ENCODE measurements at places on chromosomes 1 and 21.
A peak's percentile ranks its signal among the peaks of the same experiment; 100 is the strongest.

DNA sequence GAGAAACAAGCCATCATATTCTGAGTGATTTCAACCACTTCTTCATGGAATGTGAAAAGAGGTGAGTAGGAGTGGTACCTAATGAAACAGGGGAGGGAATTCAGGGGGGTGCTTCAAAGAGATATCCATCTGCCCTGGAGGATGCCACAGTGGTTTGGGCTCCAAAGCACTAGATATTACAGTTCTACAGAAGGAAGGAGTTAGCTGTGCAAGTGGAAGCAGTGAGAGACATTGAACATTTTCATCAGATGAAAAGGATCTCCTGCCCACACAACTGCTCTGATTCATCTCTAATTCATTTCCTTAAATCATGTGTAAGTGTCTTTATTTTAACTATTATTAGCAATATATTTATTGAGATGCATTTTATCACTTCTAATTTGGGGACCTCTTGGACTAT, 2.8 kb upstream of the RGS5 start:
- no peak for DNase-seq

- DNase-seq = no peak
Observed at GRCh38 chr1:170252851-170253579, 107.3 kb downstream of the NTMT2 start.

- peak; percentile 49 for DNase-seq
Observed at GRCh38 chr1:214550013-214550856, 1.2 kb downstream of the PTPN14 start.

DNA sequence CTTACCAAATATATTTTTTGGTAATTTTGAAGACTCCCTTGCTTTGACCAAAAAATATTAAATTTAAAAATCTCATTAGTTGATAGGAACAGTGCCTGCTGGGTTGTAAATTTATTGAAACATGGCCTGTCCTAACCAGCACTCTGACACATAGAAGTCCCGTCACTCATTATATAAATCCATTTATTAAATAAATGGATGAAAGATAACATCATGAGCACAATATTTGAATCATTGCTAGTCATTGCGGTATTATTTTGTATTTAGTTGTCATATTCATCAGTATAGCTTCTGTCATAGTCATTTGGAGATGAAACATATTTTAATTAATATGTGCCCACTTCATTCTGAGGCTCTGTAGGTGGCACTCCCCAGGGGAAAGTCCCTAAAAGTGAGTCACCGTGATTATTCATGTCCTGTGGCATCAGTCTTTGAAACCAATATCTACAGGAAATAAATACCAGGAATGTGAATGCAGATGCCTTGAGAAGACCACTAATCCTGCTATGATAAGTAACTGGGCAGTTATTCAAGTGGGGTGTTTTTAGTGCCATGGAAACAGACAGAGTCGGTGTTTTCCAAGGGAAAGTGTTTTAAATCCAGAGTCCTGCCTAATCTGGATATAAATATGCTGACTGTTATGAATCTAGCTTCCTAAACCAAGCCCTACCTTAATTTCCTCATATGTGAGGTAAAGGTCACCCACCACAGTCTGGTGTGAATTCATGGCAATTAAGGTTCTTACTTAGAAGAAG, 302.0 kb downstream of the DUSP10 start:
- DNase-seq = peak; percentile 98

GRCh38 chr21:26443291-26443690, 129.8 kb downstream of the CYYR1 start:
- no peak for DNase-seq

DNA sequence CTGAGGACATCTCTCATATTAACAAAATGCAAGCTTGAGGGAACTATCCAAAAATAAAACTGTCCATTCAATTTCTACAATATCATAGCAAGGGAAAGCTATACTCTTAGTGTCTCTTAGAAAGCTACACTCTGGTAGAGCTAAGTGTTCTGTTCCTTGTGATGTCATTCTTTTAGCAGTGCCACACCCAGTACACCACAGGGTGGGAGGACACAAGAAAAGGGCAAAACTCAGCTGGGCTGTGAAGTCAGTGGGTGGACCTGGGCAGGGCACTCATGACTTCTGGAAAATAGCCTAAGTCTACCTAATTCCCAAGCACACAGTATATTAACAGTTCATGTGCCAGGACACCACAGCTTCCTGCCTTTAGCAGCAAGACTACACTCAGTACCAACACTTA, 42.2 kb upstream of the TNFSF4 start:
- no peak for DNase-seq

GRCh38 chr1:183674339-183674738, 21.2 kb upstream of the APOBEC4 start:
- no peak for DNase-seq

- no peak for DNase-seq
Observed at GRCh38 chr1:154186177-154186576, 5.7 kb downstream of the TPM3 start.

DNA sequence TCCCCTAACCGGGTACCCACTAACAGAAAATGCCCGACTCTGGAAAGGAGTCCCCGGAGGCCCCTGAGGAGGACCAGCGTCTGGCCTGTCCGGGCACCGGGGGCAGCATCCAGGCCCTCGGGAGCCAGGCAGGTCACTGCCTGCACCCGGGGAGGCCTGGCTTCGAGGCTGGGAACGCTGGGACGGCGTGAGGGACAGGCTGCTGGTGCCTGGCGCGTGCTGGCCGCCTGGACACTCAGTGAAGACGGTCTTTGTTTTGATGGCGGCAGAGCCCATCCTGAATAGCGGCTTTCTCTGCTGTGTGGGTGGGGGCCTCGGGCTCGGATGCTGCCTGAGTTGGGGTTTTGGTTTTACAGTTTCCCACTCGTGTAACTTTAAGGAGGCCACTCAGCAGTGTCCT, 37.6 kb downstream of the PRKCZ start:
- DNase-seq = no peak

DNA sequence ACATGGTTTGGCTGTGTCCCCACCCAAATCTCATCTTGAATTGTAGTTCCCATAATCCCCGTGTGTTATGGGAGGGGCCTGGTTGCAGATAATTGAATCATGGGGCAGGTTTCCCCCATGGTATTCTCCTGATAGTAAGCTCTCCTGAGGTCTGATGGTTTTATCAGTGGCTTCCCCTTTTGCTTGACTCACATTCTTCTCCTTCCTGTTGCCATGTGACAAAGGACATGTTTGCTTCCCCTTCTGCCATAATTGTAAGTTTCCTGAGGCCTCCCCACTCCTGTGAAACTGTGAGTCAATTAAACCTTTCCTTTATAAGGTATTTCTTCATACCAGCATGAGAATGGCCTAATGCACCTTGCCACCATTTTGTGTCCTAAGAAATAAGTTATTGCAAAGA, 415.0 kb downstream of the COL11A1 start:
- DNase-seq = no peak

DNA sequence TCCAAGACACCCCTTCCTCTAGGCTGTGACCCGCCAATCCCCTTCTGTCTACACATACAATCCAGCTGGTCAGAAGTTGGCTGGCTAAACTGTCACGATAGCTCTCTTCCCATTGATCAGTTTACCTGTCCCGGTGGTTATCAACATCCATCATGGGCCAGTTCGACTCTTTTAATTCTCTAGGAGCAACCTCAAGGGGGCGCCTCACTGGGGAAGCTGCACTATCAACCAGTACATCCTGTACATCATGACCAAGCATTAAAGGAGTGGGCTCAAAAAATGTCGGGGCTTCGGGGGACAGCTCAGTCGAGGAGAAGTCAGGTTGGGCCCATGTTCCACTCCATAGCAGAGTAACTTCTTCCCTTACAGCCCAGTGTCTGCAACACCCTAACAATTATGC, 53.2 kb upstream of the B3GALNT2 start:
- DNase-seq = no peak

GRCh38 chr1:183543619-183544204, 46.5 kb downstream of the NCF2 start:
- DNase-seq = peak; percentile 39

- no peak for DNase-seq
Observed at GRCh38 chr1:7267493-7267892, 482.2 kb downstream of the CAMTA1 start.

- DNase-seq = no peak
Observed at GRCh38 chr1:244952940-244953339, 88.6 kb upstream of the HNRNPU start.

DNA sequence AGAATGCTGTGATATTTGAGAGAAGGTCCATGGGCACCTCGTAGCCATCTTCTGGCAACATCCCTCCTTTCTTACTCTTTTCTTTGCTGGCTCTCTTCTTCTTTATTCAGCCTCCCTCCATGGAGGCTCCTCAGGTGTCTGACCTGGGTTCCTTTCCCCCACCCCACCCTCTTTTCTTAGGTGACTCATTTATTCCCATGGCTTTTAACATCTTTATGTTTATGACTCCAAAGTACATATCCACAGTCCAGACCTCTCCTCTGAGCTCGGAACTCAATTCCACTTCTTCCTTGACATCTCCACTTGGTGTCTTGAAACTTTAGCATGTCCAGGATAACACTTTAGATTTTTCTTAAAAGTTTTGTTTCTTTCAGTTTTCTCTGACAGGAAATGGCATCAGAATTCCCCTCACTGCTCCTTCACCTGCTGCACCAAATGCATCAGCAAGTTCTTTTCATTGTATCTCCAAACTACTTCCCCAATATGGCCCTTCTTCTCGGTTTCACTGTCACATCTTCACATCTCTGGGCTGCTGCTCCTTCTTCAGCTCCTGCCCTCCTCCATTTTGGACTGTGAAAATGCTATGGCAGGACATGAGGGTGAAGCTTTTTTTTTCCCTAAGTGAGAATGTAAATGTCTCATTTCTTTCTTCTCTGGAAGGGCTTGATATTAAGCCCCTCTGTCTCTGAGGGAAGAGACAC, 95.9 kb downstream of the GIPC2 start:
- DNase-seq = no peak

GRCh38 chr21:34345892-34346291, 17.9 kb upstream of the KCNE2 start:
- no peak for DNase-seq

DNA sequence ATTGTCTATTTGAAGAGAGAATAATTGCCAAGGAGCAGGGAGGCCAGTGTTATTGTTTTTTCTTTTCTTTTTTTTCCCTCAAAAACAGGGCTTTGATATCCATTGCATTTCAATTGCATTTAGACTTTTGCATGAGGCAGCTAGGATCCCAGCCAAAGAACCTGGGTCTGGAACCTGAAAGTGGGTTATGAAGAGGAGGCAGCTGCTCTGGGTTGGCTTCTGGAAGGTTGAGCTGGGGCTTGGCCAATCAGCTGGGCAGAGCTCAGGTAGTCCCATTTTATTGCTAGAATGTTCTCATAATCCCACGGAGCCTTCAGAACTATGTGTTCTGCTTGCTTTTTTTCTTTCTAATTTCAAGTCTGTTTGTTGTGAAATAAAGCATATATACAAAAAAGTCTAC, 218.9 kb downstream of the CAMTA1 start:
- DNase-seq = no peak

DNA sequence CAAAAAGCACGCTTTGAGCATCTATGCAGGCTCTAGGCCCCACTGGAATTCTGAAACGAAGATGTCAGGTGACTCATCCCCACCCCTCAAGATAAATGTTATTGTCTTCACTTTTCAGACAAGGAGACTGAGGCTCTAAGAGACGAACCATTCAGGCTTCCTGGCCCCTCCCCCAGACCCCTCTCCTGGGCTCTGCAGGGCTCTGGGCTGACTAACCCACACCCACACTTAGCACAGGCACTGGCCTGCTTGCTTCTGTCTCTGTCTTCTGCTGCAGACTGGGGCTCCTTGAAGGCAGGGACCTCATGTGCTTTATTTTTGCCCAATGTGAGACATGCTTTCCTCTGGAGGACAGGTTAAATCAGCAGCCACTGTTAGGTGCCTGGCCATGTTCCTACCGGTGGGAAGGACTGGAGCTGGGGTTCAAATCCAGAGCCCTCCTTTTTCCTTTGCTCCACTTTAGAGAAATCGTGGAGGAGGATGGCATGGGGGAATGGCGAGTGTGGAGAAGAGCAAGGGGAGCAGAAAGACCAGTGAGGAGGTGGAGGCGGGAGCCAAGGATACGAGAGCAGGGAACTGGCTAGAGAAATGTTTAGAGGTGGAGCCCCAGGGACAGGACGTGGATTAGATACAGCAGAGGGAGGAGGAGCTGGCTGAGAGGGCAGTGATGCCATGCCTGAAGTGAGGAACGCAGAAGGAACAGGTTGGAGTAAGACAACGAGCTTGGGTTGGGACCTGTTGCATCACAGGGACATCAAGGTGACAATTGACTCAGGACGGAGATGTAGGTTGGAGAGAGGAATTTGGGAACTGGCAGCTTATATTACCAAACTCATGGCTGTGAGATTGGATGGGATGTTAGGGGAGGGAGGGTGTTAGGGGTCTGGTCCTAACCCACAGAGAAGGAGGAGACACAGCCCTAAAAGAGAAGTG, 1.7 kb downstream of the TMEM125 start:
- DNase-seq = no peak
